GM04504 (cell line): ENCODE measurements at places on chromosomes 3 and 15.

GRCh38 chr3:49618412-49618811 is 55.7 kb upstream of the APEH start:
- no peak for DNase-seq

DNA sequence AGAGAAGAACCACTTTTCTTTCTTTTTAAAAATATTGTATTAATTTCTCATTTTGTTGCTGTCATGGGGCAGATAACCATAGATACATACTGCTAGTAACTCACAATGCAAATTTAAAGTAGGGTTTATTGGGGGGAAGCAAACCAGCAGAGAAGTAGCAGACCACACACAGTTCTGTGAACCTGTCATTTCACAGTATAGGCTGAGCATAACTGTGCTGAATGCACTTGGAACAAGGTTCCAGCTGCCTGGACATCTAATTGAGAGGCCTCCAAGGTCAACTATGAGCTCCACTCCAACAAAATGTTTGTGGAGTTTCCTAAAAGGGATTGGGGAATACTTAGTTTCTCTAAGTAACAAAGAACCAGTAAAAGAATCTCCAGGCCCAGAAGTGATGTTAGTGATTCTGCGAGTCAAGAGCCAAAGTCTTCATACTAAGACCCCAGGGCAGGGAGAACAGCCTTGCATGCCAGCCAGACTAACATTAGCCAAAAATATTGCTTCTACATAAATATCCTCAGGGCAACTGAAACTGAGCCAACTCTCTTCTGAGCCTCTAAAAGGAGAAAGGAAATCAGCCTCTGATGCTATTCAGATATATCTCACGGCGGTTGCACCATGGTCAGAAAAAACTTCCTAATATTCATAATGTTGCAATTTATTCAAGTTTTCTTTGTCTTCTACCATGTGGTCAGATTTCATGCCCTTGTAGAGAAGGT is 856.4 kb upstream of the ALCAM start:
- no peak for DNase-seq

GRCh38 chr15:31080591-31081014 is 20.9 kb downstream of the TRPM1 start:
- DNase-seq, result no peak

GRCh38 chr3:76724706-76725105 is 315.2 kb upstream of the ROBO2 start:
- DNase-seq, result no peak

DNA sequence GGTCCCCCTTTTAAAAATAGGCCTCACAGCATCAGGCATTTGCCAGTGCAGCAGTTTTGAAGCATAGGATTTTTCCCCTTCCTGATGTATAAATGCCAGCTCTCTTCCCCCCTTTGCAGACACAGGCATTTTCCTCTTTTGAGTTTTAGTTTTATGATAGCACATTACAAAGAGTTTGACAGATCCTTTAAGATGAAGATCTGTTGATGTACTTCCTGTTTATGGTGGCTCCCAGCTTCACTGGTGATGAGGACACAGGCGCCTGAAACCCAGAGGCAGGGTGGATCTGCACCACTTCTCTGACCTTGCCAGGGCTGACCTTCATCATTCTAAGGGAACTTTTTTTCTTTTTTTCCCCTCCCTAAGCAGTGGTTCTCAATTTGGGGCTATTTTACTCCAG is 243.4 kb downstream of the PTPRG start:
- no peak for DNase-seq

- DNase-seq, result no peak
Measured at GRCh38 chr3:52742418-52743041, 28.2 kb downstream of the NEK4 start.

DNA sequence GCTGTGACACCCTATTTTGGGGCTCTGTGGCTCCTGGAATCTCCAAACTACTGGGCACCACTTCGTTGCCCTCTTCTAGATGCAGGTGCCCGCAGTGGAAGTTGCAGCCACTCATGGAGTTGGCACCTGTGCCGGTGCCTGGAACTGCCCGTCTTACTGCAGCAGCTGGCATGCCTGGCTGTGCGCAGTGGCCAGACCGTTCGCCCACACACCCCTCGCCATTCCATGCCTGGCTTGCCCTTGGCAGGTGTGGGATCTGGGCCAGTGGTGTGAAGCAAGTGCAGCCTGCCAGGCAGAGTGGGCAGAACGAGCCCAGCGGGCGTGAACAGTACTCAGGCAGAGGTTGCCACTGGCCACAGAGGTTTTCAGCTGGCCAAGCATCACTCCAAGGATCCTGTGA is 1286.7 kb downstream of the ROBO1 start:
- no peak for DNase-seq

DNA sequence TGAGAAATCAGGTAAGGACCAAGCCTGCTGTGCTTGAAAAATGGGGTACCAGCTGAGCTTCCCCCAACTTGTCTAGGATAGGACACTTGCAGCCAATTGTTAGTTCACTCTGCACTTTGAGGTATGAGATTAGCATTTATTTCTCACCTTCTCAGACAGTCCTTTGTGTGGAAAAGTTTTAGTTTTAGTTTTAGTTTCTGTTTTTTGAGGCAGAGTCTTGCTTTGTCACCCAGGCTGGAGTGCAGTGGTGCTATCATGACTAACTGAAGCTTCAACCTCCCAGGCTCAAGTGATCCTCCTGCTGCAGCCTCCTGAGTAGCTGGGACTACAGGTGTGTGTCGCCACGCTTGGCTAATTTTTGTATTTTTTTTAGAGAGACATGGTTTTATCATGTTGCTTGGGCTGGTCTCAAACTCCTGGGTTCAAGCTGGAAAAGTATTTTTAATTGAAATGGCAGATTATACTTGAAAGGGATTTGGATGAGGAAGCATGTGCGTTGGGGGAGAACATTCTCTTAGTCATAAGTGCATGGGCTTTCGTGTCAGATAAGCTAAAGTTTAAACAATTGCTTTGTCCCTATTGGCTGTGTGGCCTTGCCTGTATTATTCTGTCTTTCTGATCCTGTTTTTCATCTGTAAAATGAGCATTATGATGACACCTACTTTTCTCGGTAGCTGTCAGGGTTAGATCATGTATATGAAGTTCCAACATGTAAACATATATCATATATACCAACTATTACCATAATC is 25.2 kb upstream of the CCK start:
- no peak for DNase-seq

DNA sequence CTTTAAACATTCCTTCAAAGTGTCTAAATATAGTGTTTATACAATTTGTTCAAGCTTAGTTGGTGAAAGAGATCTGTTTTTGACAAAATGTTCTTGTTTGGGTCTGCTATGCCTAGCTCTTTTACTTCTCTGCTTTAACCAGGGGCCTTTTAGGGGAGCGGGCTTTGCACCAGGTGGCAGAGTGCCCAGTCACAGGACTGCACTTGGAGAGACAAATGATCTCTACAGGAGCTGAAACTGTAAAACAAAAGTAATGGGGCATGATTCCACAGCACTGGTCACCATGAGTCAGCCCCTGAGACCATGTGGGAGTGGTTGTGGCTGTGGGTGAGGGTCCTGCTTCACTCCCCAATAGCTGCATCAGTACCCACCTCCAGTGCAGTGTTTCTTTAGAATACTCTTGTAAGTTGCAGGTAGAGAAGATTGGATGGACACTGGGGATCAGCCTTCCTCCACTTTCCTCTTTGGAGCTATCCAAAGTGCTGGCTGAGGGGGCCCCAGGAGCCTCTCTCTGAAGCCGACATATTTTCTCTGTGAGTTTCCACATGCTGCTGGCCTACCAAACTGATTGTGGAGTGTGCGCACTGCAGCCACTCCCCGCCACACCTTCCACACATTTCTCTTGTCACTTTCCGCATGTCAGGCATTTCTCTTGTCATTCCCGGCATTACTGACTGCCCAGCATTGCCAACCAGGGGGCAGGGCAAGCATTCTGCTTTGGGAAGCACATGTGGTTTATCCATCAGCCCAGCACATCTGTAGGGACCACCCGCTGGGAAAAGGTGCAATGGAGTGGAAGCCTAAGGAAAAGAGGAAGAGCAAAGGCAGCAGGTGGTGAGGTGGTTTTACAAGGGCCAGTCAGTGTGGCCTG is 110.0 kb downstream of the EPHB1 start:
- no peak for DNase-seq

DNA sequence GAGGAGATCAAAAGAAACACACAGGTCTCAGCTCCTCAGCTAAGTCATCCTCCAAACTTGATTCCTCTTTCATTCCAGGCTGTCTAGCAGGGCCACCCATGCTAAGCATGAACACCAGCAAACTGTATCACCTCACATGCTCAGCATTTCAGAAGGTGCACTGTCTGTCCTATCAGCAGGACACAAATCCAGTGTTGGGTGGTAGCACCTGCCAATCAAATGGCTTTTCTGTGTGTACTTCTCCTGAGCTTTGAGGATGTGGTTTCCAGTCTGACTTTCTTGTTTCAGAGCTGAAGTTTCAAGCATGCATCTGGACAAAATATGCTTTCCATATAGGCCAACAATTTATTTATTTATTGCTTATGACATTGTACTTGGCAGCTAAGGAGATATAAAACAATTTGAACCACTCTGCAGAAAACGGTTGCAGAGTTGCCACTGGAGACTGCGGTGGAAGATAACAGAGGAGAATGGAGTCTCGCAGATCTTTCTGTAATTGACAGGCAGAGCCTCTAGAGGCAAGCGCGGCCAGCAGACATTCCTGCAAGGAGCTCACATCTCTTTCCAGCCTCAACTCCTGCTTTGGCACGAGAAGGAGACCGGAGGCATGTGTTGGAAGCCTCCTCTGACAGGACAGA is 167.1 kb upstream of the WNT5A start:
- DNase-seq, result no peak
